ENCODE measurements at places on chromosomes 7 and 10. TPM values are rescaled to one million over a fixed set of nuclear protein-coding genes. Genes with fewer than 3 reads are reported as not detected.

PHKG1 gene
- total RNA-seq = 1.3 TPM

- DNase-seq = no peak
Measured at GRCh38 chr10:97532935-97533671, 34.4 kb downstream of the UBTD1 start.

DNA sequence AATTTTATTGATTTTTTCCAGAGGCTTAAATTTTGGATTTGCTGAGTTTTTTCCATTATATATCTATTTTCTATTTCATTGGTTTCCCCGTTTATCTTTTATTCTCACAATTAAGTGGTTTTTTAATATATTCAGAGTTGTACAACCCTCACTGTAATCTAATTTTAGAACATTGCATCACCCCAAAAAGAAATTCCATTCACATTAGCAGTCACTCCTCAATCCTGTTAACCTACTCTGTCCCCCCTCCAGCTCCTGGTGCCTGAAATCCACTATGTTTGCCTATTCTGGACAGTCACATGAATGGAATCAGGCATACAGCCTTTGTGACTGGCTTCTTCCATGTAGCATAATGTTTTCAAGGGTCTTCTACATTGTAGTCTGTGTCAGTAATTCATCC, 55.8 kb upstream of the ITGA8 start:
- no peak for DNase-seq

DNA sequence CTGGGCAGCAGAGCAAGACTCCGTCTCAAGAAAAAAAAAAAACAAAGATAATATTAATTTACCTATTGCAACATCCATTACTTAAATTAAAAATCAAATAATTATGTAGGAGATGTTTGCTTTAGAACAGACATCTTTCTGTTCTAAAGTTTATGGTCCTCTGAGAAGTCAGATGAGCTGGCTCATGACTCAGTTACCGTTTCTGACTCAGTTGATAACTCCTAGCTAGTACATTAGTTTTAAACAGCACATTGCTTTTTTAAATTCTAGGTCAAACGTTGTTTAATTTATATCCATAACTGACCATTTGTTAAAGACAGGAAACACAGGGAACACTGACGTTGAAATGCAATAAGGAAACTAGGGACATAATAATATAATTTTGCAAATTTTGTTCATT, 162.7 kb downstream of the ETV1 start:
- DNase-seq = no peak

DNA sequence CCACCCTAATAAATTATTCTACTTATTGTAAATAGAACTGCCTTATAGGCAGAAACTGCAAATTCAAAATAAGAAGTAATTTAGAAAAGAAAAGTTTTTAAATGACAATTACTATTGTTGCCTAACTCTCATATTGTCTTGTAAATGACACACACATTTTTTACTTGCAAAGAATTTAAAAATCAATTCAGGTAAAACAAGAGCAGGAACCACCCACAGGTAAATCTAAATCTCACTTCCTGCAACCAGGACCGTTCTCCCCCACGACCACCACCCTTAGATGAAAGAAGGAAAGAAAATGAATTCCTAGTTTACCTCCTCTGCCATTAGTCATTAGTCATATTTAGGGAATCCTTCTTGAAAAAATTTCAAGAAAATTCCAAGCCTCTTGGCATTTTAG, 4.8 kb upstream of the AASS start:
- DNase-seq = no peak

DNA sequence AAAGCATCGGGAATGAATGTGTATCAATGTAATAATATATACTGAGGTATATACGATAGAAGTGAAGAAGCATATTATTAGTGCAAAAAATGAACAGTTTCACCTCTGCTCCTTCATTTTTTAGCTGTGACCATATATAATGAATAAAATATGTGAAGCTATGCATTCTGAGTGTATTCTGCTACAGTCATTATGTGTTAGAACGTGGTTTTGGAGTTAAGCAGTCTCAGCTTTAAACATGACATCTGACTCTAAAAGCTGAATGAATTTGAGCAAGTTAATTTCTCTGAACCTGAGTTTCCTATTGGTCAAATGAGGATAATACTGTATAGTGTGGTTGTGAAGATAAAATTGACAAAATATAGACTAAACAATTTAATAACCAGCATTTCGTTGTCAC, 358.1 kb downstream of the SUGCT start:
- DNase-seq = no peak

- no peak for DNase-seq
Measured at GRCh38 chr10:12444981-12445700, 95.8 kb downstream of the CAMK1D start.

EDRF1 gene
- 25.1 TPM for total RNA-seq

GPR37 gene
- total RNA-seq = not detected

DNA sequence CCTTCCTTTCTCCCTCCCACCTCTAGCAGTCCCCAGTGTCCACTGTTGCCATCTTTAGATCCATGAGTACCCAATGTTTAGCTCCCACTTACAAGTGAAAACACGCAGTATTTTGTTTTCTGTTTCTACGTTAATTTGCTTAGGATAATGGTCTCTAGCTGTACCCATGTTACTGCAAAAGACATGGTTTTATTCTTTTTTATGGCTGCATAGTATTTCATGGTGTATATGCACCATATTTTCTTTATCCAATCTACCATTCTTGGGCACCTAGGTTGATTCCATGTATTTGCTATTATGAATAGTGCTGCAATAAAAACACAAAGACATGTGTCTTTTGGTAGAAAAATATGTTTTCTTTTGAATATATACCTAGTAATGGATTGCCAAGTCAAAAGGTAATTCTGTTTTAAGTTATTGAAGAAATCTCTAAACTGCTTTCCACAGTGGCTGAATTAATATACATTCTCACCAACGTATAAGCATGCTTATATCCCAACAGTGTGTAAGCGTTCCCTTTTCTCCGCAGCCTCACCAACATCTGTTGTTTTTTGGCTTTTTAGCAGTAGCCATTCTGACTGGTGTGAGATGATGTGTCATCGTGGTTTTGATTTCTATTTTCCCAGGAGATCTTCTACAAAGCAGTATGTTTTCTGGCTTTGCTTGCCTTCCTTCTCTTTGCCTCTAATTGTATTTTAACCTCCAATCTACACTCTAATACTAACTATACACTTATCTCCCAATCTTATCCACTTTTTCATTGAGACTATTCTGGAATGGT, 179.5 kb upstream of the PHF14 start:
- DNase-seq = no peak

DNA sequence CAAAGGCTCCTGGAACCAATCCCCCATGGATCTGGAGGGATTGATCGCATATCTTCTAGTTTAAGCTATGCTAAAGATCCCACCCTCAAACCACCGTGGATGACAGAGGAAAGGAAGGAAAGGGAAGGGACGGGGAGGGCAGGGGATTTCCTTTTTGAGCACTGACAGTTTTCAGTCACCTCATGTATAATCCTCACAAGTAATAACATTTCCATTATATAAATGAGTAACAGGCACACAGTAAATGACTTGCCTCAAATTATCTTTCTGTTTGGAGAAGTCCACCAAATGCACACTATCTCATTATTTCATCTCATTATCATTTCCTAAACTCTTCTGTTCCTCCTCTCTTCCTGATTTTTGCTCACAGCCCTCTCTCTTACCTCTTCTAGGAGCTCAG, 127.1 kb upstream of the AOAH start:
- DNase-seq = peak; percentile 11

- no peak for DNase-seq
Measured at GRCh38 chr7:66353547-66353946, 148.4 kb downstream of the TPST1 start.

DNA sequence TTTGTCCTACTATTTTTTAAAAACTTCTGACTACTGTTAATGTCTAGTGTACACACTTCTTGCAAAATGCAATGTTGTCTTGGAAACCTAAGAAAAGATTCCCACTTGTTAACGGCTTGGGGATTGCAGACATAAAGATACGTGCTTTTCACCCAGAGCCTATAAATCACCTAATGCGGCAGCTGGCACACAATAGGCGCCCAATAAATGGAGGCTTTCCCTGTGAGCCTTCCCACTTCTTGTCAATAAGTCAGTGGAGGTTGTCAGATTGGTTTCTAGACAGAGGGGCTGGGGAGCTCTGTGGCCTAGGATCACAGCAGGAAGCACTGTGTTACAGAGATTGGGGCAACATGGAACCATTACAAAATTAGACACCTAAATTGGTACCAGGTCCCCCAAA, 74.7 kb downstream of the VSTM4 start:
- no peak for DNase-seq

- no peak for DNase-seq
Measured at GRCh38 chr7:38975944-38976392, 1.7 kb upstream of the POU6F2 start.

XRCC2 gene
- total RNA-seq = 16.6 TPM

GRID2IP gene
- total RNA-seq = 0.29 TPM

DNA sequence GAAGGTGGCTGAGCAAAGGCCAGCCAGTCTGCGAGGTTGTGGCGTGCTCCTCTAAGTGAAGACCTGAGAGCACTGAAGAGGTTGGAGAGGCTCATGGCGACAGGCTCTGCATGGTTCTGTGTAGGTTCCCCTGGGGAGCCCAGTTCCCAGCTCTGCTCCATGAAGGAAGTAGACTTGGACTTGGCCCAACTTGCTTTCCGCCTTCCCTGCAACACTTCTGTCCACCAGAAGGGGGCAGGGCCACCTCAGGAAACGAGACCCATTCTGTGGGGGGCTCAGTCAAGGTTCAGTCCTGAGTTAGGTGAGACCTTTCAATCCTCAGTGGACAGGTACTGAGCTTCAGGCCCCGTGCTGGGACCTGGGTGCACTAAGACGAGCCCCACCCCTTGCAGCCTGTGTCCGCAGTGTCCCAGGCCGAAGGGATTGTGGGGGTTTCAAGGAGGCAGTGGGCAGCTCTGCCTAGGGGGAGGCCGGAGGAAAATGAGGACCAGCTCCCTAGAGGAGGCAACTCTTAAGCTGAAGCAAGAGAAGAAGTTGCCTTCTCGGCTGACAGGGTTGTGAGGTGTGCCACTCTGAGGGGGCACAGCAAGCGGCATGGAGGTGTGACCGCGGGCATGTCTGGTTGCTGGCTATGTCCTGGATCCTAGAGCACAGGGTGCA, 15.0 kb upstream of the PCBD1 start:
- peak; percentile 37 for DNase-seq

TMEM196 gene
- not detected for total RNA-seq

- no peak for DNase-seq
Measured at GRCh38 chr7:30752979-30753378, 1.0 kb downstream of the INMT start.

GRM3 gene
- total RNA-seq = not detected

NODAL gene
- total RNA-seq = not detected

Measured in activated T-cell treated with anti-CD3 and anti-CD28 coated beads, Interleukin-2, amount 50 U/mL, for 72 hours (primary cell).